Peyer's patch (tissue), 4 donors: ENCODE measurements at places on chromosomes 5 and 9. TPM values are rescaled to one million over a fixed set of nuclear protein-coding genes. Genes with fewer than 3 reads are reported as not detected.

DNA sequence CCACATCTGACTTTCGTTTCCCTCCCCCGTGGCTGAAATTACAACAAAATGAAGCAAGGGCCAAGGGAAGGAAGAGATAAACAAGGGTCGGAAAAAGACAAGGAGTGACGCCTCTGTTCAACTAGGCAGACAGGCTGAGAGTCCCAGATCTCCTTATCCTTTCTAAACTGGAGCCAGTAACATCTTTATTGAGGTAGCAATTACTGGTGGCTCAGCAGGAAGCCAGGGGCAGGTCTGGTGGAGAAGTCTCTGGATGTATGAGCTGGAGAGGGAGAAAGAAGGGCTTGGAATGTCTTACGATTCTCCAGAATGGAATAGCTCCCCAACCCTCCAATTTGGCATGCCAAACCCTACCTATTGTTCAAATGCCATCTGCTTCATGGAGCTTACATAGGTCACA is 190.8 kb upstream of the BRINP1 start:
- DNase-seq, result no peak

KIAA0825 gene
- total RNA-seq, result 8.2 TPM

GRCh38 chr9:132020820-132021510 is 58.7 kb downstream of the MED27 start:
- no peak for DNase-seq

GRCh38 chr5:2430606-2431005 is 320.9 kb downstream of the IRX2 start:
- DNase-seq, result no peak

- no peak for DNase-seq
These were observed 4.0 kb downstream of the MAT2B start for GRCh38 chr5:163509291-163509951.

GRCh38 chr5:148950471-148950863 is 112.4 kb downstream of the SH3TC2 start:
- DNase-seq, result no peak

DNA sequence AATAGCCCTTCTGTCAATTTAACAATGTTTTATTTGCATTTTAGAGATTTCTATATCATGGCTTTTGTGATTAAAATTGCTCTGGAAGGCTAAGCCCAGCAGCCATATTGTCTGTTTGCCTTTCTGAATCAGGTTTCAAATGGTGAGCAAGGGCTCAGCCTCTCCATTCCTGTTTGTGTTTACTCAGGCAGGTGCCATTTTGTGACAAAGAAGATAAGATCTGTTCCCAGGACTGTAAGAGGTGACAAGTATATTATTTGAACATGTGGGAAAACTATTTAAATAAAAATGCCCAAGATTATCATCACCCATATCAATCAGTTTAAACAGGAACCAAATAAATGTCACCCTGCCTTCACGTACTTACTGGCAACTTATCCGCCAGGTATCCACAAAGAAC is 641.3 kb upstream of the KLF4 start:
- DNase-seq, result no peak

LRRTM2 gene
- total RNA-seq, result not detected

DNA sequence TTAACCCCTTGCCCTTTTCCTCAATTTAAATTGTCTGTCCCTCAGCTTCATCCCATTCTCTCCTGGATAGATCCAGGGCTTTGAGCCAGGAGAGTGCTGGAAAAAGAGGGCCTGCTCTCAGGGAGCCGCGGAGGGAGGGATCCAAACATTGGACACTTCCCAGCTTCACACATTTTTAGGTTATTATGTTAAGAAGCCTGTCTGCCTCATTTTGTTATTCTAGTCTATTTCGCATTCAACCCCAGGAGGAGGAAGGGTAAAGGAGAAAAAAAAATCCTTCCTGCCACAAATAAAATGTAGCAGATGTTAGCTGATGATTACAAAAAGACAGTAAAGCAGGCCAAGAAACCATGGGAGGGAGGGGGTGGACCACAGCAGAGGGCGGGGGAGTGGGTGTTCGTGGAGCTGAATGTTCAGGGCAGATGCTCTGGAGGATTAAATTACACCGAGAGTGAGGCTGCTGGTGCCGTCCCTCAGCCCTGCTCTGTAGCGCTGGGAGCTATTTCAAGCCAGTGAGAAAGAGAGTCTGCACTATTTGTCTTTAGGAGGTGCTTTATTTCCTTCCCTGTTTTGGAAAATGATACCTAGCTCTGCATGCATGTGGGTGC is 60.6 kb upstream of the ZFR start:
- no peak for DNase-seq

DNA sequence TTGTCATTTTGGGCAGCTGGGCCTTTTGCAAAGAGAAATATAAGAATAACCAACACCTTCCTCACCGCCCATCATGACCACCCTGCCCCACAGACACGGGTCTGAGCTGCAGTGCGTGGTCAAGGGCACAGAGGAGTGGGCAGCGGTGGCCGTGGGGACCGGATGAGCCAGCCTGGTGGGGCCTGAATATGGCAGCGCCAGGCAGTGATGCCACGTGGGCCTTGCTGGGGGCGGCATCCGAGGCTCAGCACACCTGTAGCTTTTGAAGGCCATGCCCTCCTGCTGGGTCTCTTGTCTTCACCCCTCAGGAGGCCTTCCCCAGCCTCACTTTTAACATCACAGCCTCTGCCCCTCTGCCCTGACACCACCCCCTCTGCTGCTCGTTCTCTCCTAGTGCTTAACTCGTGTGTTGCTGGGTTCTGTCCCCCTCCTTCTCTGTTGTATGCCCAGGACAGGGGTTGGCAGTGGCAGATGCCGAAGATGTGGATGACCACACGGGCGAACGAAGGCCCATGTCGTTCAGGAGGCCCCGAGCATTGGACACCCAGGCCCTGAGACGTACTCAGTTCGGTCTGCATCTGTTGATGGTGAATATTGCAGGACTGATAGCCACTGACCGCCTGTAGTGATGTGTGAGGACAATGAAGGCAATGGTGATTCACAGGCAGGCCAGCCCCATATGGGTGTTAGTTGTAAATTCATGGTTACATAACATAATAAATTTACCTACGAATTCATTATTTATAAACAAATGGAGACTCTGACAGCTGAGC is 46.0 kb downstream of the AHRR start:
- DNase-seq, result peak; percentile 23
